NCI-H1694 (cell line): ENCODE measurements at places on chromosomes 11 and 22.

- no peak for DNase-seq
These were observed 713.9 kb upstream of the CCDC179 start for GRCh38 chr11:23574149-23574548.

DNA sequence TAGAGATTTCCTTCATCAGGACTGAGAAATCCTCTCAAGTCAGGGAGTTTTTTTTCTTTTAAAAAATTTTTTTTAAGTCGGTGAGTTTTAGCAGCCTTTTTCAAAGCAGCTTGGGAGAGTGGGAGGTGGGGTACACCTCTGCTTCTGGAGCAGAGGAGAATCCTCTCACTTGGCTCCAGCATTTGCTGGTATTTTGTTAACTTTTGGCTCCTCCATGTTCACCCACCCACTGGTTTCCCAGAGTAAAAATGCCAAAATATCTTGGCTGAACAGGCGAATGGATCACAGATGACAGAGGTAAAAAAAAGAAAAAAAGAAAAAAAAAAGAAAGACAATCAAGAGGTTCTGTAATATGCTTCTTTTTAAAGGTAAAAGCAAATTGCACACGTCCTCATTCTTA, 68.0 kb downstream of the GAB2 start:
- no peak for DNase-seq

- no peak for DNase-seq
These were observed 61.5 kb downstream of the RPUSD4 start for GRCh38 chr11:126149759-126150625.

DNA sequence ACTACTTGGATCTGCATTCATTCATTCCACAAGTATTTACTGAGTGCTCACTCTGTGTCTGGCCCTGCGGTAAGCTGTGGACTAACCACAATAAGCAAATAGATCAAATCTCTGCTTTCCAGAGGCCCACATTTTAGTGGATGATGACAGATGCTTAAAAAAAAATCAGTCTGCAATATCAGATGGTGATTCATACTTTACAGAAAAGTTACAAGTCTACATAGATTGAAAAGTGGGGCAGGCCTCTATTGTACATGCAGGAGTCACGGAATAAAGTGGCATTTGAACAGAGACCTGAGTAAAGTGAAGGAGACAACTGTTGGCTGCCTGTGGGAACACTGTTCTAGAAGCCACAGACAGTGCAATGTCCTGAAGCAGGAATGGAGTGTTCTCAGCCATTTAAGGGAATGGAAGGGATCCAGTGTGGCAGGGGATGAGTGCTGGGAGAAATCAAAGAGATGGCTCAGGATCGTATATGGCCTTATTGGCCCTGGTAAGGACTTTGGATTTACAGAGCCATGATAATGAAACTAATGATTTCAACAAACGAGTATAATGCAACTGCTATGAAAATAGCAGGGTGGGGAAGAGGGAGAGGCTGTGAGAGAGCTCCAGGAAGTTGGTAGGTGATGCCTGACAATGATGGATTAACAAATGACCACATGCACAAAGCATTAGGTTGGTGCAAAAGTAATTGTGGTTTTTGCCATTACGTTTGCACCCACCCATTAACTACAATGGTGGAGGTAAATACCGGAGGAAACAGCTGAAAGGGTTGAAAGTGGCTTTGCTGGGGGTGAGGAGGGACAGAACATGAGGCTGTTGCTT, 31.1 kb downstream of the TMEM45B start:
- no peak for DNase-seq
